ENCODE measurements at places on chromosomes 6 and 20.

- DNase-seq = no peak
Measured at GRCh38 chr6:137853569-137854213, 13.4 kb upstream of the TNFAIP3 start.

- DNase-seq = no peak
Measured at GRCh38 chr6:80528115-80528514, 421.6 kb downstream of the BCKDHB start.

DNA sequence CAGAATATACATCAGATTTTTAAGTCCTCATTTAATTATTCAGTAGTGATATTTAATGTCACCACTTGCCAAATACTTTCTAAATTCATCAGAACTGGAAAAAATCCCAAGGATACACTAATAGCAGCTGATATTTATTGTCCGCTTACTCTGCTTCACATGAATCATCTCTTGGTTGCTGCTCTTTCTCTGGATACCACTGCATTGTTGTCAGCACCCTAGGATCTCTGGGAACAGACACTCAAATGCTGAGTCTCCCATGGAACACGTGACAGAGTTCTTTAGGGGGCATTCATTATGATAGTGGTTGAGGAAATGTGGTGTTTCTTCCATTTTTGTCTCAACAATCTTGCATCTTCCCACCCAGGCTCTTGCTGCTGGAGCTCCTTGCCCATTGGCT lies 318.0 kb downstream of the RFPL4B start:
- DNase-seq = no peak

GRCh38 chr6:87473419-87473903 lies 687 bp downstream of the SLC35A1 start:
- peak; percentile 58 for DNase-seq

DNA sequence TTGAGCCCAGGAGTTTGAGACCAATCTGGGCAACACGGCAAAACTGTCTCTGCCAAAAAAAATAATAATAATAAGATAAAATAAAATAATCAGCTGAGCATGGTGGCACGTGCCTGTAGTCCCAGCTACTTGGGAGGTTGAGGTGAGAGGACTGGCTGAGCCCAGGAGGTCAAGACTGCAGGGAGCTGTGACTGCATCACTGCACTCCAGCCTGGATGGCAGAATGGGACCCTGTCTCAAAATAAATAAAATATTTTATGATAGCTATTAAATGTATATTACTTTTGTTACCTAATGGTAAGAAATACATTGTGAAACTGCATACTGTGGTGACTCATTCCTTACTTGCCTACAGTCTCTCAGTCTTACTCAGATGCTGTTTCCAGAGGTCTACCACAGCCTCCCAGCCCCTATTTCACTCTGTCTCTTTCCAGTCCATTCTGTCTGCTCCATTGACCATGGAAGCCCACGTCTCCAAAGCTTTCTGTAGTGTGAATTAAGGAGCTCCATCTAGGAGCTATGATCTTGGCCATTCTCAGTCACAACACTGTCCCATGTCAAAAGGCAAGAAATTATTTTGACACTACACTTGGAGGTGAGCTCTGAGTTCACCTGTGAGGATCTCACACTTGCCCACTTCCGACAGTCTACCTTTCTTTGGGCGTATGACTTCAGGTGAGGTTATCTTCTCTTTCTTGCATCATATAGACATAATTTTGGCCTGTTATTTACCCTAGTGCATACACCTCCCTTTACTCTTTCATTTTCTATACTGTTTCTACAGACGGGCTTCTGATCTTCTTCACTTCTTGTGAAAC lies 22.4 kb upstream of the SNX9 start:
- no peak for DNase-seq

- DNase-seq = no peak
Measured at GRCh38 chr6:144179828-144180227, 29.5 kb downstream of the STX11 start.

- DNase-seq = no peak
Measured at GRCh38 chr6:44800171-44800783, 412.8 kb downstream of the CDC5L start.

DNA sequence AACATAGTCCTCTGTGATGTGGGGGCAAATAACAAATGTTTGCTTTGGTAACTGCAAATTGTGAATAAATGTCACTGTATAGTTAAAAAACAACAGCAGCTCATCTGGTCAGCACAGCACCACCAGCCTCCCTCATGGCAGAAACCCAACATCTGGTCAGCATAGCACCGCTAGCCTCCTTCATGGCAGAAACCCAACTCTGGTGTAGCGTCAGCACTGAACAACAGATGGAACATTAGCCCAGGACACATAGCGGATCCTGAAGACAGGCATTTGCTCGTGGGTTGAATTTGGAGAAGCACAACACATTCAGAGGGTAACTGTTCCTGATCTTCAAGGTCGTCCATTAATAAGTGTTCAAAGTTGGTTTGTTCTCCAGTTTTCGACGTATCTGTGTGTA lies 265.9 kb downstream of the DLL1 start:
- DNase-seq = no peak
